Cerebellar nuclear complex (tissue), 1 donor: ENCODE measurements at places on chromosomes 16 and 17.
A peak's percentile ranks its signal among the peaks of the same experiment; 100 is the strongest.

DNA sequence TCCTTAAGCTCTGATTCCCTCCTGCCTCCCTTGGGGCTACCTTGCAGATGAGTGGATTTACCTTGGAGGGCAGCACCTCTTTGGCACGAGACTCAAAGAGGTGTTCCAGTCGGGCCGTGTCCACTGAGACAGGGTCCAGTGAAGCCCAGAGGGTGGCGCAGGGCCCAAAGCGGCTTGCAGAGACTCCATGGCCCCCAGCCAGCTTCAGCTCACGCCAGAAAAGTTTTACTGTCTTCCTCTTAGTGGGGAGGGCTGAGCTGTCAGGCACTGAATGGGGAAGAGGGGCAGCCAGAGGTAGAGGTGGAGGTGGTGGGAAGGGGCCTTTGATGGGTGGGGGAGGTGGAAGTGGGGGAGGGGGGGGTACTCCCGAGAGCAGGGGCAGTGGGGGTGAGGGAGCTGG lies 6.7 kb downstream of the TMEM208 start:
- no peak for DNase-seq

DNA sequence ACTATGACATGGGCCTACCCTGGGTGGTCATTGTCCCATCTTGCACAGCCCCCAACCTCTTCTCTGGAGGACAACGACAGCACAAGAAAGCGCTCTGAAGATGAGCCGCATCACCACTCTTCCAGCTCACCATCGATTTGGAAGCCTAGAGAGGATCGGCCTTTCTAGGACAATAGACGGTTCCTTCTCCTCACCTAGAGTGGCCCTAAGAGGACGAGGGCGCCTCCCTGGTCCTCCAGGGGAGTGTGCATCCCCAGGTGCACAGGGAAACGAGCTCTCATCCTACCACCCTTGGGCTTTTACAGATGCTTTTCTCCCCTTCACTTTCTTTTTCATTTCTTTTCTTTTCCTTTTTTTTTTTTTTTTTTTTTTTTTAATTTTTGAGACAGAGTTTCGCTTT lies 20.3 kb upstream of the SLC52A1 start:
- DNase-seq = no peak

DNA sequence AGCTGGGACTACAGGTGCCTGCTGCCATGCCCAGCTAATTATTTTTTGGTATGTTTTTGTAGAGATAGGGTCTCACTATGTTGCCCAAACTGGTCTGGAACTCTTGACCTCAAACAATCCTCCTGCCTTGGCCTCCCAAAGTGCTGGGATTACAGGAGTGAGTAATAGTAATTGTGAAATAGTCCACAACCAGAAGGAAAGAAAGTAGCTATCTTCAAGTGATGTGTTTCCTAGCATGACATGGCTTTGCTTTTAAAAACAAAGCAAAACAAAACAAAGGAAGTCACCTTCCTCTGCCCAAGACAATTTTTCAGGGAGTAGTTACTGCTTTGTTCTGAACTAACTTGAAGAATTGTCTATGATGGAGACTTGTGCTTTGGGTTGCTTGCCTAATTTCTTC lies 27.0 kb downstream of the ATP6V0A1 start:
- DNase-seq = no peak

DNA sequence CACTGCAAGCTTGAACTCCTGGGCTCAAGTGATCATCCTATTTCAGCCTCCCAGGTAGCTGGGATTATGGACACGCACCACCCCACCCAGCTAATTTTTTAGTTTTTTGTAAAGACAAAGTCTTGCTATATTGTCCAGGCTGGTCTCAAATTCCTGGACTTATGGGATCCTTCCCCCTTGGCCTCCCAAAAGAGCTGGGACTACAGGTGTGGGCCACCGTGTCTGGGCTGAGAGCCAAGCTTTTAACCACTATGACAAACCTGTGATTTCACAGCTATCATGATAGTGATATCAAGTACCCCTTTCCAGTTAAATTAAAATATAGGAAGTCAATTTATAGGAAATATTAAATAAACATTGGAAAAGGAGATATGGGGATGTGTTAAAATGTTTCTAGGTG lies 74.6 kb upstream of the IRX6 start:
- DNase-seq = no peak

- DNase-seq = no peak
Observed at GRCh38 chr17:8946476-8946875, 19.0 kb downstream of the PIK3R5 start.

- DNase-seq = no peak
Observed at GRCh38 chr16:28830531-28830930, 7.7 kb downstream of the ATXN2L start.

DNA sequence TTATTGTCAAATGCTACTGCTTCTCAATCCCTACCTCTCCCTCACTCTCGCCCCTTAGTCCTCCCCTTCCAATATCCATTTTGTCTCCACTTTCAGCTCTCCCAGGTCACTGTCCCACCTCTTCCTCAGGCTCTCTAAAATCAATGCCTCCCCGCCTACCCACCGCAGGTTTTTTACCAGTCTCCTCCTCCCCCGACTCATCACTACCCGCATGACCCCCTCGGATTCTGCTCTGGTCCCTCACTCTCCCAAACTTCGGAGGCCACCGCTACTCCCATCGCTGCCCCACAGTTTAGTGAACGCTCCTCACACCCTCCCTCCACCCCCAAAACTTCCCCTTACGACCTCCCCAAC lies 513 bp downstream of the CRLF3 start:
- no peak for DNase-seq

- no peak for DNase-seq
Observed at GRCh38 chr16:70466805-70467076, 12.3 kb downstream of the FCSK start.

GRCh38 chr17:31787857-31788570 lies 71.0 kb downstream of the COPRS start:
- DNase-seq = peak; percentile 27

DNA sequence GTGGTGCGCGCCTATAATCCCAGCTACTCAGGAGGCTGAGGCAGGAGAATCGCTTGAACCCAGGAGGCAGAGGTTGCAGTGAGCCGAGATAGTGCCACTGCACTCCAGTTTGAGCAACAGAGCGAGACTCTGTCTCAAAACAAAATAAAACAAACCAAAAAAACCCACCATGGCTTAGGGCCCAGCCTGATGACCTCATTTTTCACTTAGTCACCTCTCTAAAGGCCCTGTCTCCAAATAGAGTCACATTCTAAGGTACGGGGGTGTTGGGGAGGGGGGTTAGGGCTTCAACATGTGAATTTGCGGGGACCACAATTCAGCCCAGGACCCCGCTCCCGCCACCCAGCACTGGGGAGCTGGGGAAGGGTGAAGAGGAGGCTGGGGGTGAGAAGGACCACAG lies 1.4 kb upstream of the STH start:
- DNase-seq = no peak
